NCI-H1436 (cell line): ENCODE measurements at places on chromosomes 3 and 15.
A peak's percentile ranks its signal among the peaks of the same experiment; 100 is the strongest.

GRCh38 chr3:31035681-31036080, 141.2 kb upstream of the GADL1 start:
- DNase-seq, result no peak

DNA sequence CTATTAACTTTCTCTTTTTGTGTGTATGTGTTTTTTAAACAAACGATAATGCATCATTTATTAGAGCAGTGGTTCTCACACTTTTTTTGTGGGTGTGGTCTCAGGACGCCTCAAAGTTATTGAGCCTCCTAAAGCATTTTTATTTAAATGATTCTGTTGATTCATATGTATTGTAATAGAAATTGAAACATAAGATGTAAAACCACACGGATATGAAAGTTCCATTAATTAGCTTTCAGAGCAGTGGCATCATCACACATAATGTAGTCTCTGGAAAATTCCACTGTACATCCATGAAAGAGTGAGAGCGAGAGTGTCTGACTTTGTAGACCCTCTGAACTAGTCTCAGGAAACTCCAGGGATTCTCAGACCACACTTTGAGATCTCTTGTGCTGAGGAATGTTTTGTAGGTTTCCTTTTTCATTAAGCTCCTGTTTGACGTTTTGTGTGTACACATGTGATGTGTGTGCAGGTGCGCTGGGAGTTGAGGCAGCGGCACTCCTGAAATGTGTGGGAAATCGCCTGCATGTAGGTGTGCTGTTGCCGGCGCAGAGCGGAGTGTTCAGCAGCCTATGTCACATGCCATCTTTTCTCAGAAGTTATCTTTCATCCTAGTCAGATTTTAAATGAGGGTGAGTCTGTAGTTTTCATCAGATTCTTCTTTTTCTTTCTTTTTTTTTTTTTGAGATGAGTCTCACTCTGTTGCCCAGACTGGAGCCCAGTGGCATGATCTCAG, 5.3 kb upstream of the TRAK1 start:
- no peak for DNase-seq

- no peak for DNase-seq
Measured at GRCh38 chr15:62785881-62786828, 256.4 kb upstream of the TPM1 start.

GRCh38 chr15:41955807-41956525, 16.4 kb downstream of the EHD4 start:
- no peak for DNase-seq

DNA sequence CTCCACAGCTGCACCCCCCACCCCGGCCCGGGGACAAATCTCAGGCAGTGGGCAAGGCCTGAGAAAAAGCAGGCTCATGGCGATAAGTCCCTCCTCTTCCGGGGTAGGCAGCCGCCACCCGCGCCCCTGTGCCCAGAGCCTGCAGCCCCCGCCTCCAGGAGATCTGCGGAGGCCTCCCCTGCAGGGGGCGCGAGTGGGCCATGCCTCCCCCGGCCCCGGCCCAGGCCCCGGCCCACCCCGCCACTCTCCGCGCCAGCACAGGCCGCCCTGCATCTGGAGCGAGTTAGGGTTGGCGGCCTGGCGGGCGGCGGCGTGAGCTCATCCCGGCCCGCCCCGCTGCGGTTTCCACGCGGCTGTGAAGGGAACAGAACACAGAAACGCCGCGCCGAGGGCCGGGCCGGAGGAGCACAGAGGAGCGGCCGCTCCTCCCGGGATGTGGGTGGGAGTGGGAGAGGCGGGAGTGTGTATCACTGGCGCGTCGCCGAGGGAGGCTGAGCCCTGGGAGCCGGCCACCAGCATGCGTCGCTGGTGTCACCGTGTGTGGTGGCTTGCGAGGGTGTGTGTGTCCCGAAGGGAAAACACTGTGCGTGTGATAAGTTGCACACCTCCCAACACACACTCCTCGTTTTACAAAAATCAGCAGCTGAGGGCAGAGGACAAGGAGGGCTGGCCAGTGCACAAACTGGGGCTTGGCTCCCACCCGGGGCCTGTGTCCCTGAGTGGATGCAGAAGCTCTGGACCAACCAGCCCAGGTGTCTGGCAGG, 17.2 kb downstream of the MYL3 start:
- DNase-seq, result peak; percentile 47

DNA sequence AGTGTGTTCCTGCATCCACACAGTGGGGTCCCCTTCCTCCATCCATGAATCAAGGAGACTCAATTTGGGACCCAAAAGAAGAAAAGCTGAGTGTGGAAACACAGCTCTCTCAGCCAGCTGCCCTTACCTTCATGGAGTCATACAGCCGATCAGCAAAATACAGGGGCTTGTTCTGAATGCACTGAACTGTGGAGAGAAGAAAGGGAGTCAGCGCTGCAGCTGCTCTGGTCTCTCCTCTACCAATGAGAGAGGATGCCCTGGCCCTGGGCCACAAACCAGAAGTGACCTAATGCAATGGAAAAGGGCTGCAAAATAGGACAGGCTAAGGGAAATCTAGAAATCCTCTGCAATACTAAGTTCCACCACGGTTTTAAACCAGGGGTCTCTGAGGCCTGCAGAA, 46.7 kb downstream of the ANXA2 start:
- DNase-seq, result no peak

DNA sequence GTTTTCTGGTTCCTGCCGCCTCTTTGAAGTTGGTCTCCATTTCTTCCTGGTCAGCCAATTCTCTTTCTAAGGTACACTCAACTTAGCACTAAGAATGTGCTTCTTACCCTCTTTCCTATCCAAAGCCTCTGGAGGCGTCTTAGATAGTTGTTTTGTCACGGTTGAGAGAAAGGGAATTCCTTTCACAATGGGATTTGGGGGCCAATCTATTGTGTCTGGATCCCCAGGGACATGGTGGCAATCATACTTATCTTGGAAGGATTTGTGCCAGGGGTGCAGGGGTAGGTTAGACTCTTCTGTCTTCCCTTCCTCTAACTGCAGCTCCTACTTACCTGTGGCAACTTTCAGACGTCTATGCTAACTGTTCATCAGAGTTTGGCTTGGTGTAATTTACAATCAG, 287.1 kb downstream of the SOX2 start:
- DNase-seq, result no peak

- DNase-seq, result peak; percentile 51
Measured at GRCh38 chr3:146577662-146578061, 27.5 kb downstream of the PLSCR5 start.

DNA sequence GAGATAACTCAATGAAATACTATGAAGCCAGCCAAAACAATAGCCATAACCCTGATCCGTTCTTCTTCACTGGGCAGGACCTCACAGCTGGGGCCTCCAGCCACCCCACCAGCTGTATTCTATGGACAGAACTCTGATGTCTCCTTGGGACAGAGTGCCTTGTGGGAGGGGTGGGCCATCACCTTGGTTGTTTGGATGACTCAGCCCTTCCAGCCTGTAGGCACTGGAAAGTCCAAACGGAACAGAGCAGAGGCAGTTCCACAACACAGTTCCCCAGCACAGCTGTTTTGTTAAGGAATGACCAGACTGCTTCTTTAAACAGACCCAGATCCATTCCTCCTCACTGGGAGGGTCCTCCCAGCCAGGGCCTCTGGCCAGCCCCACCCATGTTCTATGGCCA, 31.9 kb upstream of the ZBED2 start:
- DNase-seq, result no peak

GRCh38 chr3:55549177-55549576, 62.1 kb upstream of the WNT5A start:
- no peak for DNase-seq

DNA sequence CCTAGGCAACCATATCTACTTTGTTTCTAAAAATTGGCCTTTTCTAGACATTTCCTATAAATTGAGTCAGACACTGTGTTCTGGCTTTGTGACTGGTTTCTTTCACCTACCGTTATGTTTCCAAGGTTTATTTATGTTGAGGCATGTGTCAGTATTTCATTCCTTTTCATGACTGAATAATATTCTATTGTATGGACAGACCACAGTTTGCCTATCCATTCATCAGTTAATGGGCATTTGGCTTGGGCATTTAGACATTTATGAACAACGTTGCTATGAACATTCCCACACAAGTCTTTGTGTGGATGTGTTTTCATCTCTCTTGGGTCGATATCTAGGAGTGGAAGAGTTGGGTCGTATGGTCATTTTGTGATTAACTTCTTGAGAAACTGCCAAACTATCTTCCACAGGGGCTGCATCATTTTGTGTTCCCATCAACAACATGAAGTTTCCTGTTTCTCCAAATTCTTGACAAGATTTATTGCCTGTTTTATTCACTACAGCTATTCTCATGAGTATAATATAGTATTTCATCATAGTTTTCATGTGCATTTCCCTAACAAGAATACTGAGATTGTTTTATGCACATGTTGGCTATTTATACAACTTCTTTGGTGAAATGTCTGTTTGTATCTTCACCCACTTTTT, 3.5 kb upstream of the EFCC1 start:
- no peak for DNase-seq

- no peak for DNase-seq
Measured at GRCh38 chr15:30008156-30008555, 74.6 kb upstream of the GOLGA8J start.

- DNase-seq, result no peak
Measured at GRCh38 chr3:30996467-30996866, 102.0 kb upstream of the GADL1 start.

- no peak for DNase-seq
Measured at GRCh38 chr15:78969687-78970349, 25.0 kb upstream of the CTSH start.

- no peak for DNase-seq
Measured at GRCh38 chr3:191296041-191296541, 33.1 kb upstream of the CCDC50 start.

- no peak for DNase-seq
Measured at GRCh38 chr3:142839831-142840230, 49.1 kb downstream of the PCOLCE2 start.

- no peak for DNase-seq
Measured at GRCh38 chr3:50652709-50653108, 22.0 kb upstream of the DOCK3 start.

- no peak for DNase-seq
Measured at GRCh38 chr15:42921342-42921731, 759 bp upstream of the TTBK2 start.

DNA sequence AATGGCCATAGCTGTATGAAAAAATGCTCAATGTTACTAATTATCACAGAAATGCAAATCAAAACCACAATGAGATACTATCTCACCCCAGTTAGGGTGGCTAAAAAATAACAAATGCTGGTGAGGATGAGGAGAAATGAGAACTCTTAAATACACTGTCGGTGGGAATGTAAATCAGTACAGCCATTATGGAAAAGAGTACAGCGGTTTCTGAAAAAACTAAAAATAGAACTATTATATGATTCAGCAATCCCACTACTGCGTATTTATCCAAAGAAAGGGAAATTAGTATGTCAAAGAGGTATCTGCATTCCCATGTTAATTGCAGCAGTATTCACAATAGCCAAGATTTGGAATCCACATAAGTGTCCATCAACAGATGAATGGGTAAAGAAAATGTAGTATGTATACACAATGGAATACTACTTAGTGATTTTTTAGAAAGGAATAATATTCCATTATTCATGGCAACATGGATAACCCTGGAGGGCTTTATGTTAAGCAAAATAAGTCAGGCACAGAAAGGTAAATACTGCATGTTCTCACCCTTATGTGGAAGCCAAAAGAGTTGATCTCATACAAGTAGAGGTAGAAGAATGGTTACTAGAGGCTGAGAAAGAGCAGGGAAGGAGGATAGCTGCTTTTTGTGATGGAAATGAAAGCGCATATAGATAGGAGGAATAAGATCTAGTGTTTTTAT, 35.0 kb downstream of the SERP1 start:
- DNase-seq, result no peak

- DNase-seq, result no peak
Measured at GRCh38 chr3:35954413-35954812, 315.1 kb downstream of the ARPP21 start.

GRCh38 chr3:16498130-16498890, 15.2 kb downstream of the RFTN1 start:
- no peak for DNase-seq

GRCh38 chr3:11641683-11642430, 1.9 kb downstream of the VGLL4 start:
- no peak for DNase-seq

GRCh38 chr3:197363553-197364409, 65.4 kb upstream of the DLG1 start:
- DNase-seq, result no peak

DNA sequence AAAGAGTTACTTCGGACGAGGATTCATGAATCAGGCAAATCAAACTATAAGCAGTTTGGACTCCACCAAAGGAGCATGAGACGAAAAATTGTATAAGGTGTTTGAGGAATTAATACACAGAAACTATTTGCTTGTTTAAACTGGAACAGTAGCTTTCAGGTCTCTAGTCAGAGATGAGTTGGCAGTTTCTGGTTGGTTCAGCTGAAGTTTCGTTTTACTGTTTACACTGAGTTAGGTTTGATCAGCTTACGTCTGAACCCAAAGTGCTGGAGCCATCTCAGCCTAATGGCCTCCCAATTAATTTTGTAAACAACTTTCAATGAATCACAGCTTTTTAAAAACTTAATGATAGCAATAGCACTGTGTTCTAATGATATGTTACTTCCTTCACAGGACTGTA, 703.7 kb downstream of the NLGN1 start:
- peak; percentile 77 for DNase-seq

DNA sequence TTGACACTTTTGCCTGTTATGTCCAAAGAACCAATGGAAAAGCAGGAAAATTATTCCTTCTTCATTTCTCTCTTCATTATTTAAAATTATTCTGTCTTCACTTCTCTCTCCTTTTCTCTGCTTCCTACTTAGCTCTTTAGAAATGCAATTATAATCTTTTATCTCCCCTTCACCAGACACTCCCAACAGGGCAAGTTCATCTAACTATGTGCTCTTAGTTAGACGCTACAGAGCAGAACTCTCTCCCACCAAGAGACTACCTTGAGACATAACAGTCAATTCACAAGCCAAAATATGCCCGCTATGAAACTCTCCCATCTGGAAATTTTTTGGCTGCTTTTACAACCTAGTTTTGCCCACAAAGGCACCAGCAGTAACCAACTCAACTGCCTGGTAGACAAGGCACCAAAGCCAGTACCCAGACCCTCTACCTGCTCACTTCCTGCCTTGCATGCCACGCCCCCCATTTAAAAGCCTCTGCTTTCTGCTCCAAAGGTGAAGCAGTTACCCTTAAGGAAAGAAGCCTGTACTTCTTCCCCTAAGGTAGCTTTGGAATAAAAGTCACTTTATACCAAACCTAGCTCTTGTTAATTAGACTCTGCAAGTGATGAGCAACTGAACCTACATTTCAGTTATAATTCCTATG, 28.1 kb downstream of the CCRL2 start:
- DNase-seq, result no peak

- DNase-seq, result no peak
Measured at GRCh38 chr3:47152578-47152977, 11.3 kb downstream of the SETD2 start.

GRCh38 chr3:119826711-119827608, 45.1 kb downstream of the NR1I2 start:
- no peak for DNase-seq

- no peak for DNase-seq
Measured at GRCh38 chr3:115990669-115991068, 367.4 kb downstream of the GAP43 start.

- no peak for DNase-seq
Measured at GRCh38 chr3:150691414-150692040, 12.2 kb downstream of the ERICH6 start.

- DNase-seq, result no peak
Measured at GRCh38 chr3:54935869-54936268, 8.0 kb upstream of the LRTM1 start.

GRCh38 chr15:86912661-86913060, 833.0 kb downstream of the AGBL1 start:
- DNase-seq, result no peak

- DNase-seq, result no peak
Measured at GRCh38 chr15:26070095-26070532, 207.0 kb upstream of the ATP10A start.

GRCh38 chr3:66200147-66200546, 20.7 kb upstream of the SLC25A26 start:
- DNase-seq, result no peak
